ENCODE measurements at places on chromosomes 7 and 10.

DNA sequence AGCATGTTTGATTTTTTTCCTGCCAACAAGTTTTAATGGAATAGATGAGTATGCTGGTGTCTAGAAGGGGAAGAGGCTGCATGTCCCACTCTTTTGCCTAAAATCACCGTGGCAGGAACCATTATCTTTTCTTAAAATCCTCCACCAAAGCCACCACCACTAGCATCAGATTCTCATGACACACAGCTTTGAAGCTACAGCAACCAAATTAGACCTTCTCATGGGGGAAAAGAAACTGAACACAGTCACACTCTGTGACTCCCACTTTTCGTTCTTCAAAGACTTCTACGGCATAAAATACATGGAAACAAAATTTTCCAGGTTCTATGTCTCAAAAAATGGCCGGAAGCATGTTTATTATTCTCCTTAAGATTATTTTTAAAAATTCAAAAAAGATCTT, 81.8 kb downstream of the SGMS1 start:
- no peaks in the 10 kb centered on the region for H3K27me3 ChIP-seq
- H3K4me1 ChIP-seq = peaks cover 78% of the 10 kb centered on the region
- H3K4me3 ChIP-seq = peak overlapping the region; percentile 68
- DNase-seq = no peak

- peak; percentile 7 for DNase-seq
- peaks cover 45% of the 10 kb centered on the region for H3K4me1 ChIP-seq
Observed at GRCh38 chr10:69179089-69179742, 818 bp upstream of the SUPV3L1 start.

DNA sequence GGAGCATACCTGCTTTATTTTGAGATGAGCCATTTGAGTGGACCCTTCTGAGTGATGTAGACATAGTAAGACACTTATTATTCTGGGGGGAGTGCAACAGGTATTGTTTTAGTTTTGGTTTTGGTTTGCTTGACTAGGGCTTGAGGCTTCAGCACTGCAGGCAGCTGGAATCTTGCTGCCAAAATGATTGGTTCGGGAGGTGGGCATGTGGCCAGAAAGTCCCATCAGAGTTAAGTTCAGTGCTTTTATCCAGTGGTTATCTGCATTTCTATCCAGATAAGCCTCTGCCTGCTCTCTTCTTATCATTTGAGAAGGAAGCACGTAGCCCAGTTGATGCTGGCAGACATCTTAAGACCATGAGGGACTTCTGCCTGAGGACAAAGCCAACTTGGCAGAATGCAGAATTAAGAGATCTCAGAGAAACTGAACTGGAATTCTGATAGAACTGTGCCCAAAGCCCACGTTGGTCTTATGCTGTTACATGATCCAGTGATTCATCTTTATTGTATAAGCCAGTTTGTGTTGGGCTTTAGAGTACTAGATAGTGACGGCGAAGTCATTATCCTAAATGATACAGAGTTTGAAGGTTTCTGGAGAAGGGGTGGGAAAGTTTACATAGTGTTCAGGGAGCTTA, 9.6 kb upstream of the JAZF1 start:
- H3K27ac ChIP-seq = peak overlapping the region; percentile 47
- no peaks in the 10 kb centered on the region for H3K36me3 ChIP-seq
- H3K27me3 ChIP-seq = peaks cover 59% of the 10 kb centered on the region

- DNase-seq = no peak
- peaks cover 9% of the 10 kb centered on the region for H3K27me3 ChIP-seq
- H3K36me3 ChIP-seq = no peaks in the 10 kb centered on the region
- H3K27ac ChIP-seq = no peak overlapping the region
- no peak overlapping the region for H3K4me3 ChIP-seq
Observed at GRCh38 chr7:27697861-27698430, 35.3 kb upstream of the HIBADH start.

DNA sequence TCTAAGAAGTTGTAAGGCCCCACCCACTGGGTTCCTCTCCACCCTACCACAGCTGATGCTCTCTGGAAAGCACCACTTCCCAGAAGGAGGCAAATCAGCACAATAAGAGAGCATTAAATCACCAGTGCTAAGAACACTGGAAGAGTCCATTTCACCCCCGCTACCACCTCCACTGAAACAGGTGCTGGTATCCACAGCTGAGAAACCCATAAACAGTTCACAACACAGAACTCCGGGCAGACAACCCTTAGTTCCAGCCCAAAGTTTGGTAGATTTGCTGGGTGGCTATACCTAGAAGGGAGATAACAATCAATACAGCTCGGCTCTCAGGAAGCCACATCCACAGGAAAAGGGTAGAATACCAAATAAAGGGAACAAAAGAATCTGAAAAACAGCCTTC, 34.1 kb downstream of the ZNF680 start:
- peaks cover 6% of the 10 kb centered on the region for H3K4me1 ChIP-seq
- H3K27ac ChIP-seq = no peak overlapping the region
- DNase-seq = no peak
- H3K27me3 ChIP-seq = no peaks in the 10 kb centered on the region
- H3K36me3 ChIP-seq = peaks cover 83% of the 10 kb centered on the region
- no peak overlapping the region for H3K4me3 ChIP-seq

GRCh38 chr7:11957956-11958355, 126.0 kb upstream of the THSD7A start:
- H3K4me3 ChIP-seq = no peak overlapping the region
- H3K4me1 ChIP-seq = no peaks in the 10 kb centered on the region
- no peaks in the 10 kb centered on the region for H3K27me3 ChIP-seq
- H3K36me3 ChIP-seq = no peaks in the 10 kb centered on the region
- H3K27ac ChIP-seq = no peak overlapping the region

- H3K27ac ChIP-seq = no peak overlapping the region
- no peak overlapping the region for H3K4me3 ChIP-seq
- H3K36me3 ChIP-seq = no peaks in the 10 kb centered on the region
- DNase-seq = no peak
Observed at GRCh38 chr10:24533981-24534380, 189.7 kb downstream of the ARHGAP21 start.

DNA sequence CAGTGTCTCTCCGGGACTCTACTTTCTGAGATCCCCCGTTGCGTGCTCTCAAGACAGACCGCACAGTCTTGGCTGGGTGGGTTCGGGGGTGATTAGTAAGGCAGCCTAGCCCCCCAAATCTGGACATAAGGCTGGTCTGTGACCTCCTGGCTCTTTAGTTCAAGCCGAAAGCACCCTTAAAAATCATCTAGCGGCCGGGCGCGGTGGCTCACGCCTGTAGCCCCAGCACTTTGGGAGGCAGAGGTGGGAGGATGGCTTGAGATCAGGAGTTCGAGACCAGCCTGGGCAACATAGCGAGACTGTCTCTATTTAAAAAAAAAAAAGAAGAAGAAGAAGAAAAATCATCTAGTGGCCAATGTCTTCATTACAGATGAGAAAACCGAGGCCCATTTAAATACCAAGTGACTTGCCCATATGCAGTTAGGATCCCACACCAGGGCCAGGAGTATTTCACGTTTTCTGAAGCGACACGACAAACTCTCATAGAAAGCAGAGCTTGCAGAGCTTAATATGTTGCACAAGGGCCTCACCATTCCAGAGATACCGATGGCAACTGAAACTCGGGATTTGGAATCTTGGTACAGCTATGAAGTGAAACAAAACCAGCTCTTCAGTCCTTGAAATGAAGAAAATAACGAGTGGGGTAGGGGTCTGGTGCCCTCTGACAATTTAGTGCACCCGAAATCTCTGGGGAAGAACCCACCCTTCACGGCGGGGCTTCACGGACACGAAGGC, 703 bp upstream of the HILPDA start:
- no peak for DNase-seq
- peaks cover 11% of the 10 kb centered on the region for H3K27me3 ChIP-seq
- H3K27ac ChIP-seq = peak overlapping the region; percentile 85
- H3K4me3 ChIP-seq = peak overlapping the region; percentile 98
- H3K4me1 ChIP-seq = peaks cover 89% of the 10 kb centered on the region

- peaks cover 42% of the 10 kb centered on the region for H3K4me1 ChIP-seq
- H3K4me3 ChIP-seq = peak overlapping the region; percentile 51
- H3K36me3 ChIP-seq = peaks cover 3% of the 10 kb centered on the region
- peaks cover 63% of the 10 kb centered on the region for H3K27me3 ChIP-seq
- peak overlapping the region; percentile 73 for H3K27ac ChIP-seq
Observed at GRCh38 chr10:24205821-24206220, 3.1 kb upstream of the KIAA1217 start.

DNA sequence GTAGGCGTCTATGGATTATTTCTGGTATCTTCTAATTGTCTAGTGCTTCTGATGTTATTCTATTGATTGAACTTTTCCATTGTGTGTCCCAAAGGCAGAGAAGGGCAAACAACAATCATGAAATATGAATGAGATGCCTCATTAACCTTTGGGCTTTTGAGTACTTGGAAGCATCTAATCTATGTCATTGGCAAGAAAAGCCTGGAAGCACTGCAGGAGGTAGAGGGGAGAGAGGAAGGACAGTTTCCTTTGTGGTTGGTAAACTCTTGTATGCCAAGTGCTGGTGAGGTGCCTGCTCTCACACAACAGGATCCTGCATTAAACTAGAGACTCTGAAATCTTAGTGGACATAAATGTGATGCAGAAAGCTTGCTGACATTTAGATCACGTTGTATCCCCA, 155.2 kb upstream of the TPK1 start:
- no peak overlapping the region for H3K4me3 ChIP-seq
- H3K4me1 ChIP-seq = peaks cover 8% of the 10 kb centered on the region
- H3K36me3 ChIP-seq = peaks cover 3% of the 10 kb centered on the region
- DNase-seq = no peak
- no peak overlapping the region for H3K27ac ChIP-seq

GRCh38 chr7:69411466-69411865, 186.8 kb upstream of the AUTS2 start:
- DNase-seq = no peak
- no peak overlapping the region for H3K4me3 ChIP-seq
- H3K4me1 ChIP-seq = peaks cover 6% of the 10 kb centered on the region
- H3K27ac ChIP-seq = no peak overlapping the region
